ENCODE measurements at places on chromosomes 12 and 14. TPM values are rescaled to one million over a fixed set of nuclear protein-coding genes. Genes with fewer than 3 reads are reported as not detected.

The ATF7 gene
- total RNA-seq: 16.3 TPM

The NUP37 gene
- 58.4 TPM for total RNA-seq

DNA sequence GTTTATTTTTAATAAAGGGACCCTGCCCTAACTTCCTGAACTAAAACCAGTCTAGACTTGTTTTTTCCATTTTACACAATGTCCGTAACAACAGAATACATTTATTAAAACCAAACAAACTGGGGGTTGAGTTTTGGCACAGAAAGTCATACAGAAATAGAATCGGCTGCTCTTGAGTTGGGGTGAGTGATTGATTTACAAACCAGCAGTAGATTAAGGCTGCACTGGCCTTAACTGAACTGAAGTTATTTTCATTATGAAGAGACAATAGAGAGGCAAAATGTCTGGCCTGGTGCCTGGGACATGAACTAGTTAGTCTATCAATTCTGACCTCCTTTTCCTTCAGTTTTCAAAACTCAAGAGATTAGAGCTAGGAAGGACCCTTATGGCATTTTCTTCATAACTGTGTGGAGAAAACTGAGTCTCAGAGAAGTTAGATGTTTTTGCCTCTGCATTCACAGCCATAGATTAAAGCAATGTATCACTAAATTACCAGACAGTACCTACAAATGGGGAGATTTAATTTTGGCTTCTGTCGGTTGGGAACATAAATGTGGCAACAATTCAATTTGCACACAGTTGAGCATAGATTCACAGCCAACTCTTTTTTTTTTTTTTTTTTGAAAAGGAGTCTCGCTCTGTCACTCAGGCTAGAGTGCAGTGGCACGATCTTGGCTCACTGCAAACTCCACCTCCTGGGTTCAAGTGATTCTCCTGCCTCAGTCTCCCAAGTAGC is 19.8 kb upstream of the MGP start:
- no peak overlapping the region for H3K27ac ChIP-seq
- no peaks in the 10 kb centered on the region for H3K27me3 ChIP-seq
- no peak overlapping the region for H3K4me3 ChIP-seq
- DNase-seq: no peak
- H3K4me1 ChIP-seq: peaks cover 6% of the 10 kb centered on the region

- no peak overlapping the region for H3K4me3 ChIP-seq
- H3K36me3 ChIP-seq: no peaks in the 10 kb centered on the region
- H3K27me3 ChIP-seq: no peaks in the 10 kb centered on the region
Measured at GRCh38 chr14:78921856-78922255, 751.7 kb downstream of the NRXN3 start.

DNA sequence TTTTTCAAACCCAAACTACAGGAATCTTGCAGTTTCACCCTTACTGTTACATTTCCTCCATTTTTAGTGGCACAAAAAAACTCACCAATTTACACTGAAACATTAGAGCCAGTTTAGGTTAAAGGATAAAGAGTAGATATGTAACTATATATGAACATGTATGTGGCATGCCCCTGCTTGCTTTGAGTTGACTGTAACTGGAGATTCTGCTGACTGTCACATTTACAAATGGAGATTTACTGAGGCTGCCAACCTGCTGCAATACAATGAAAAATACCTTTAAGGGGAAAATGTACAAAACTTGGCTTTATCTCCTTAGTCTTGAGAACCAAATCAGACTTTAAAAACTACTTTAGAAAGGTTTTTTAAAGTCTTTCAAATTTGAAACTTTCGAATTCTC is 28.3 kb downstream of the STON2 start:
- H3K4me1 ChIP-seq: peaks cover 40% of the 10 kb centered on the region
- peaks cover 20% of the 10 kb centered on the region for H3K36me3 ChIP-seq
- DNase-seq: no peak
- H3K27ac ChIP-seq: peak overlapping the region; percentile 90
- no peaks in the 10 kb centered on the region for H3K27me3 ChIP-seq

DNA sequence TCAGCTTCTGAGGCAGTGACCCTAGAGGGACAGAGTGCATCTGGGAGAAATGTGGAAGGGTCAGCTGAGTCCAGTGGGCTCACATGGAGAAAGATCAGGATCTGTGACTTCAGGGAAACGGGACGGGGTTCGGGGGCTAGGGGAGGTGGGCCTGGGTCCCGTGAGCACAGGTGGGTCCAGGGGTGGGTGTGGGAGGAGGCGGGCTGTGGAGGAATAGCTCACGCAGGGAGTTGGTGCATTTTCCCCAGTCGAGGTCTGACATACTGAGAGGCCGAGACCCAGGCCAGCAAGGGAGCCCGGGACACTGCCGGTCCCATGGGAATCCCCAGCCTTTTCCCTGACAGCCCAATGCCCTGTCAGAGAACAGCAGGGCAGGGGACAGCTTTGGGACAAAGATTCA is 93.1 kb downstream of the TNFAIP2 start:
- peaks cover 5% of the 10 kb centered on the region for H3K4me1 ChIP-seq
- no peaks in the 10 kb centered on the region for H3K36me3 ChIP-seq
- H3K4me3 ChIP-seq: no peak overlapping the region
- no peak for DNase-seq
- H3K27ac ChIP-seq: no peak overlapping the region

GRCh38 chr14:22194664-22195063 is 394.4 kb downstream of the DAD1 start:
- no peak overlapping the region for H3K27ac ChIP-seq
- no peak for DNase-seq
- H3K4me1 ChIP-seq: no peaks in the 10 kb centered on the region
- peaks cover 22% of the 10 kb centered on the region for H3K36me3 ChIP-seq
- H3K27me3 ChIP-seq: no peaks in the 10 kb centered on the region

- H3K27me3 ChIP-seq: no peaks in the 10 kb centered on the region
- H3K27ac ChIP-seq: no peak overlapping the region
- peaks cover 7% of the 10 kb centered on the region for H3K4me1 ChIP-seq
- H3K36me3 ChIP-seq: no peaks in the 10 kb centered on the region
- no peak overlapping the region for H3K4me3 ChIP-seq
Measured at GRCh38 chr12:46339051-46339450, 33.5 kb downstream of the SLC38A2 start.

The FAM186B gene
- 0.21 TPM for total RNA-seq

DNA sequence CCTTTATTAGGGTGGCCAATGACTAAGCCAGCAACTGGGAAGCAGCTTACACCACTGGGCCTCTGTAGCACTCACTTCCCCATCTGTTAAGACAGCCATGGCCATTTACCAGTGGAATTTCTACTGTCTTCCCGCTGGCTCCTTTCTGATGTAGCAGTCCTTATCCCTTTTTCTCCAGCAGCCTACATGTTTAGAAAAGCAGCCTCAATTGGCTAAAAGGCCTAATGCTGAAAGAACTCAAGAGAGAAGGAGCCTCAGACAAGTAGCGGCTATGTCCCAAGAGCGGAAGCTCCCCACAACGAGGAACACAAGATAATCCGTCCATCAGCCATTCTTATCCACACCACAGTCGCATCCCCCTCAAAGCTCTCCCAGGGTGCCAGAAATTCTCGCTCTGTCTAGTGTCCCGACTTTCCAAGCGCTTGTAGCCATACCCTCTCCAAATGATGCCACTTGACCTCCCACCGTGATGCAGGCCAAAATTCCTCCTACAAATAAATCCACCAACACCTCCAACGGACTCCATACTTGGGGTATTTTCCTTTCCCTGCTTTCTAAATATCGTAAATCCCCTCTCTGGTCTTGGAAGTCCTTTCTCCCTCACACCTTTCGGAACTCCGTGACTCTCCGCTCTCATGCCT is 624 bp downstream of the M6PR start:
- no peak for DNase-seq
- H3K4me3 ChIP-seq: peak overlapping the region; percentile 95
- no peaks in the 10 kb centered on the region for H3K27me3 ChIP-seq
- peaks cover 20% of the 10 kb centered on the region for H3K4me1 ChIP-seq
- peaks cover 34% of the 10 kb centered on the region for H3K36me3 ChIP-seq

- no peak overlapping the region for H3K4me3 ChIP-seq
Measured at GRCh38 chr14:81062816-81063215, 107.4 kb downstream of the TSHR start.

- H3K27me3 ChIP-seq: no peaks in the 10 kb centered on the region
- no peak overlapping the region for H3K4me3 ChIP-seq
- H3K36me3 ChIP-seq: no peaks in the 10 kb centered on the region
- H3K27ac ChIP-seq: no peak overlapping the region
Measured at GRCh38 chr14:50602035-50602434, 42.1 kb downstream of the ATL1 start.

DNA sequence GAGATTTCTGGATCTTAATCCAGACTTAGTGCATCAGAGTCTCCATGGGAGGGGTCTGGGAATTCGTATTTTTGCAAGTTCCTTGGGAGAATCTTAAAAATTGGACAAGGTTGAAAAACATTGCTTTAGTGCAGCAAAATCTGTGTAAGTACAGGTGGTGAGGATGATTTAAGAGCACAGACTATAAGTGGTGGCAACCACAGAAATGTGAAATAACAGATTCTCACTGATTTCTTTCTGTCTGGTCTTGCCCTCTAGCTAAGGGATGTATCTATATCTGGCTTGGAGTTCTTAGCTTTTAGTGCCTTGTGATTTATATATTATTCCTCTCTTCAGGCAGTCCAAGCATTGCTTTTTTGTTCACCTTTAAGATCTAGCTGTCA is 116.2 kb downstream of the DIP2B start:
- DNase-seq: no peak
- no peak overlapping the region for H3K4me3 ChIP-seq
- no peaks in the 10 kb centered on the region for H3K27me3 ChIP-seq
- H3K36me3 ChIP-seq: no peaks in the 10 kb centered on the region
- H3K27ac ChIP-seq: peak overlapping the region; percentile 97

DNA sequence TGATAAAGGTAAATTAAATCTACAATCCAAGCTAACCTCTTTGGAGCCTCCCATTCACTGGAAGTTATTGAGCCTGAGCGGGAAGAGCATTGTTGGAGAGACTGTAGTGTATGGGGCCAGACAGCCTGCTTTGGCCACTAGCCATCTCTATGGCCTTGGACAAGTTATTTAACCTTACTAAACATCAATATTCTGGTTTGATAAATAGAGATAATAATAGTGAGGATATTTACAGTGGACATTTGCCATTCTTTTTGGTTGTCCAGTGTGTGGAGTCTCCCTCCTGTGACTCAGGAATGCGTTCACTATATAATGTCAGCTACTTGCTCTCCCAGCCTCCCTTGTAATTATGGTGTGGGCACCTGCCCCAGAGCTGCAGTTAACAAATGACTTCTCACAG is 216.1 kb downstream of the SLC38A4 start:
- peaks cover 4% of the 10 kb centered on the region for H3K36me3 ChIP-seq
- H3K27me3 ChIP-seq: no peaks in the 10 kb centered on the region
- no peak overlapping the region for H3K27ac ChIP-seq

DNA sequence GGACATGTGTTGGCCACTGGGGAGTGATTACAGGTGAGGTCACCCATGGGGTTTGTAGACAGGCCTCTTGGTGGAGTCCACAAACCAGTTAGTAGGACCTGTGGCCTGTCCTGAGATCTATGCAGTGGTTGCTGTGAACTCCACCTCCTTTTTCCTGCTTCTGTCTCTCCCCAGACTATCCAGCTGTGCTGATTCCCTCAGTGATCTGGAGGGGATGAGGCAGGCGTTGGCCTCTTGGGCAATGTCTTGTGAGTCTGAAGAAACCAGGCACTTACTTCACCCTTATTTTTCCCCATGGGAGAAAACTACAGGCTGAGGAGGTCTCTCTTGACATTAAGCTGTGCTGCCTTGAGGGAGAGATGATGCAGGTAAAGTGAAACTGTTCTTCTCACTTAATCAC is 257.2 kb upstream of the PRICKLE1 start:
- H3K36me3 ChIP-seq: no peaks in the 10 kb centered on the region
- H3K4me3 ChIP-seq: no peak overlapping the region
- no peak for DNase-seq
- H3K27ac ChIP-seq: no peak overlapping the region

- H3K27me3 ChIP-seq: no peaks in the 10 kb centered on the region
- peaks cover 28% of the 10 kb centered on the region for H3K4me1 ChIP-seq
- DNase-seq: peak; percentile 100
- peaks cover 7% of the 10 kb centered on the region for H3K36me3 ChIP-seq
Measured at GRCh38 chr14:102139286-102140026, at the start of gene WDR20. Gene WDR20, plus strand, starts transcription at chr14:102139897. Its CDS starts 27 bp downstream, at chr14:102139924.

- peaks cover 38% of the 10 kb centered on the region for H3K4me1 ChIP-seq
- peaks cover 18% of the 10 kb centered on the region for H3K27me3 ChIP-seq
- H3K36me3 ChIP-seq: peaks cover 5% of the 10 kb centered on the region
- peak overlapping the region; percentile 77 for H3K4me3 ChIP-seq
- peak overlapping the region; percentile 63 for H3K27ac ChIP-seq
Measured at GRCh38 chr12:25251769-25252168, 1.0 kb upstream of the KRAS start.

Measured in WTC11 (cell line).